Neuronal stem cell (in vitro differentiated cells): ENCODE measurements at places on chromosomes 12 and 14.

DNA sequence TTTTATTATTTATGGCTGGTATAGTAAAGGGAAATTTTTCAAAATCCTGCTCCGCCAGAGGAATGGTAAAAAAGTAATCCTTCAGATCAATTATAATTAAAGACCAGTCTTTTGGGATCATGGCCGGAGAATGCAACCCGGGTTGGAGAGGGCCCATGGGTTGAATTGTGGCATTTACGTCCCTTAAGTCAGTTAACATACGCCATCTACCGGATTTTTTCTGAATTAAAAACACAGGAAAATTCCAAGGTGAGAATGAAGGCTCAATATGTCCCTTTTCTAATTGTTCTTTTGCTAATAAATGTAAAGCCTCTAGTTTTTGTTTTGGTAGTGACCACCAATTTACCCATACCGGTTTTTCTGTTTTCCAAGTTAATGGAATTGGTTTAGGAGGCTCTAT, 602.8 kb downstream of the ALG10 start:
- no peak for DNase-seq

GRCh38 chr12:4908684-4909409, 858 bp upstream of the KCNA1 start:
- peak; percentile 89 for DNase-seq

GRCh38 chr14:89621009-89621421, 204.0 kb upstream of the FOXN3 start:
- no peak for DNase-seq

GRCh38 chr14:89740241-89740640, 214.3 kb downstream of the EFCAB11 start:
- no peak for DNase-seq

- DNase-seq = no peak
Measured at GRCh38 chr14:99590746-99591555, 13.1 kb downstream of the CCDC85C start.

DNA sequence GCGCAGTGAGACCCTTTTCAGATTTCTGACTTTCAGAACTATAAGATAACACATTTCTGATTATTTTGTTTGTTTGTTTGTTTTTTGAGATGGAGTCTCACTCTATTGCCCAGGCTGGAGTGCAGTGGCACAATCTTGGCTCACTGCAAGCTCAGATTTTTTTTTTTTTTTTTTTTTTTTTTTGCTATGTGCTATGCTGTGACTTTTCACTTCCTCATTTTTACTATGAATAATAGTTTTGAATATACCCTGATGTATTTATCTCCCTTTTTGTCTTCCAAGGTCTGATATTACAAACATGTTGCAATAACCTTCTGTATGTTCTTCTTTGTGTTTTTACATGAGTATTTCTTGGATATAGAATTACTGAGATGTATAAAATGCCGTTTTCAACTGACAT, 658.7 kb upstream of the SEL1L start:
- DNase-seq = no peak

GRCh38 chr14:93941293-93941910, 14.3 kb downstream of the FAM181A start:
- no peak for DNase-seq

GRCh38 chr12:89976866-89977265, 268.2 kb upstream of the ATP2B1 start:
- no peak for DNase-seq

DNA sequence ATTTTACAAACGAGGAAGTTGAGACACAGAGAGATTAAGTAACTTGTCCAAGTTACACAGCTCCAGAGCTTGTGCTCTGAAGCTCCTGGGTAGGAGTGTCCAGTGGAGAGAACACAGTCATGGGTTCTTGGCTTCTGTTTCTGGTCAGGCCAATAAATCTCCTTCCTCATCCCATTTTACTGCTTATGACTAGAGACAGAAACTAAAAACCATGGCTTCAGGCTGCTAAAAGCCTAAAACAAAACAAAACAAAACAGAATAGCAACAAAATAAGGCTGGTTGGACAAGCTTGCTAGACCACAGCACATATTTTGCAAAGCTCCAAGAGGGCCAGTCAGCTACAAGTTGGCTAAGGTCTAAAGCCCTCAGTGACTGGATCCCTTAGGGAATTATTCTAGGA, 49.8 kb downstream of the PTGER2 start:
- DNase-seq = no peak

- no peak for DNase-seq
Measured at GRCh38 chr14:64550621-64551333, 1.0 kb downstream of the PPP1R36 start.

- no peak for DNase-seq
Measured at GRCh38 chr14:76698631-76699030, 62.6 kb upstream of the VASH1 start.

DNA sequence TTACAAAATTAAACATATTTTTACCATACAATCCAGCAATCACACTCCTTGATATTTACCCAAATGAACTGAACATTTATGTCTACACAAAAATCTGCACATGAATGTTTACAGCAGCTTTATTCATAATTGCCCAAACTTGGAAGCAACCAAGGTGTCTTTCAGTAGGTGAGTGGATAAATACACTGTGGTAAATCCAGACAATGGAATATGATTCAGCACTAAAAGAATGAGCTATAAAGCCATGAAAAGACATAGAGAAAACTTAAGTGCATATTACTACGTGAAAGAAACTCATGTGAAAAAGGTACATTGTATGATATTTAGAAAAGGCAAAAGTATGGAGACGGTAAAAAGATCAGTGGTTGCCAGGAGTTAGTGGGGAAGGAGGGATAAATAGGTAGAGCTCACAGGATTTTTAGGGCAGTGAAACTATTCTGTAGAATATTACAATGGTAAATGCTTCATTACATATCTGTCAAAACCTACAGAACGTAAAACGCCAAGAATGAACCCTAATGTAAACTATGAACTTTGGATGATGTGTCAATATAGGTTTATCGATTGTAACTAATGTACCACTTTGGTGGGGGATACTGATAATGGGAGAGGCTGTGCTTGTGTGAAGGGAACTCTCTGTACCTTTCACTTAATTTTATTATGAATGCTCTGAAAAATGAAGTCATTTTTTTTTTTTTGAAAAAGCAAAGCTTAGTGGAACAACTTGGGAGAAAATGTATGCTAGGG, 295.7 kb downstream of the CEP128 start:
- no peak for DNase-seq

DNA sequence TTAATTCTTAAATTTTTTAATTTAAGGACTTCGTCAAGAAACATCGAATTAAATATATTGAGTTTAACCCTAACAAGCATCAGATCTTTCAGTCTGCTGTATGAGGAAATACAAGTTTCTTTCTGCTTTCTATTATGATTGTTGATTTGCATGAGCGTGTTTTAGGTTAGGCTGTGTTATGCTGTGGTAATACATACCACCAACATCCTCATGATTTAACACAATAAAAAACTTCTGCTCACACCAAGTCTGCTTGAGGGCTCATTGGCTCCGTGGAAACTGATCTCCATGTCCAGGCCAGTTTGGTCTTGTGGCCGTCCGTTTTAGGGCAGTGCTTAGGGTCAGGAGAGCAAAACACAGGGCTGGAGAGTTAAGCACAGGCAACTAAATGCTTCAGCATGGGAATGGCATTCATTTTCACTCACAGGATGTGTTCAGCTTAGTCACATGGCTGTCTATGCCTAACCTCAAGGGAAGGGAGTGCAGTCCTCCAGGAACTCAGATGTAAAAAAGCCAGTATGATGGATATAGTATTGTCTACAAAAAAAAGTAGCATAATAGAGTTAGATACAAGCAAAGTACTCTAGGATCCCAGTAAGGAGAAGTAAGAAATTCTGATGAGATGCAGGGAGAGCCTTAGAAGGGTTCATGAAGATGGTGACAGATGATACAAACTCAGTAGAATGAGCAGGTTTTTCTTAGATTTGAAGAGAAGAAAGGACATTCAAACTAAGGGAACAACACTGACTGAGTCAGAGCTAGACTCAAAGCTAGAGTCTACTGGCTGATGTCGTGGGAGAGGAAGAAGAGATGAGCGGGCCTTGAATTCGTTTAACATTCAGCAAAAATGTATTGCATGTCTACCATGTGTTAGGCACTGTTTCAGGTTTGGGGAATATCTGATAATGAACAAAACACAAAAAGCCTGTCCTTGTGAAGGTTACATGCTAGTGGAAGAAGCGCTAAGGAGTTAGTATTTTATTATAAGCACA, 16.3 kb downstream of the MARK3 start:
- DNase-seq = no peak

GRCh38 chr12:96427269-96427729, 27.1 kb upstream of the CDK17 start:
- peak; percentile 11 for DNase-seq

DNA sequence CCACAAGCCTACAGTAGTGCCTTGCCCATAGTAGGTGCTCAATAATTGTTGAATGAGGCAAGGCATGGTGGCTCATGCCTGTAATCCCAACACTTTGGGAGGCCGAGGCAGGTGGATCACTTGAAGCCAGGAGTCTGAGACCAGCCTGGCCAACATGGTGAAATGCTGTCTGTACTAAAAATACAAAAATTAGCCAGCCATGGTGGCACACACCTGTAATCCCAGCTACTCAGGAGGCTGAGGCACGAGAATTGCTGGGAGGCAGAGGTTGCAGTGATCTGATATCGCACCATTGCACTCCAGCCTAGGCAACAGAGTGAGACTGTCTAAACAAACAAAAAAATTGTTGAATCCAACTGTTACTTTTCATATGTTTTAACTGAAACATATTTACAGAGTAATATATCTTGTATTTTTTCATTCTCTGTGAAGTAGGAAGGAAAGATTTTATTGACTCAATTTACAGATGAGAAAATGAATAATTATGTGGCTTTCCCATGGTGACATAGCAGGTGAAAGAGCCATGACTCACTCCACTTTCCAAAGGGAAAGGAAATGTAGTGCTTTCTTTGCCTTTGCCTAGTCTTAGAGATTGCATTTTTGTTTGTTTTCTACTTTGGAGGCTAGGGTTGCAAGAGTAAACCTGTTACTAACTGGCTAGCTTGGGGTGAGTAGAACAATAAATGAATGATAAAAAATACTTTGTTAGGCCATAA, 95.4 kb upstream of the SLC38A4 start:
- DNase-seq = no peak

GRCh38 chr14:63632932-63633514, 8.6 kb downstream of the WDR89 start:
- DNase-seq = no peak

GRCh38 chr12:63802012-63802608, 22.4 kb downstream of the RXYLT1 start:
- no peak for DNase-seq

GRCh38 chr14:97120204-97120603, 323.0 kb downstream of the VRK1 start:
- no peak for DNase-seq

DNA sequence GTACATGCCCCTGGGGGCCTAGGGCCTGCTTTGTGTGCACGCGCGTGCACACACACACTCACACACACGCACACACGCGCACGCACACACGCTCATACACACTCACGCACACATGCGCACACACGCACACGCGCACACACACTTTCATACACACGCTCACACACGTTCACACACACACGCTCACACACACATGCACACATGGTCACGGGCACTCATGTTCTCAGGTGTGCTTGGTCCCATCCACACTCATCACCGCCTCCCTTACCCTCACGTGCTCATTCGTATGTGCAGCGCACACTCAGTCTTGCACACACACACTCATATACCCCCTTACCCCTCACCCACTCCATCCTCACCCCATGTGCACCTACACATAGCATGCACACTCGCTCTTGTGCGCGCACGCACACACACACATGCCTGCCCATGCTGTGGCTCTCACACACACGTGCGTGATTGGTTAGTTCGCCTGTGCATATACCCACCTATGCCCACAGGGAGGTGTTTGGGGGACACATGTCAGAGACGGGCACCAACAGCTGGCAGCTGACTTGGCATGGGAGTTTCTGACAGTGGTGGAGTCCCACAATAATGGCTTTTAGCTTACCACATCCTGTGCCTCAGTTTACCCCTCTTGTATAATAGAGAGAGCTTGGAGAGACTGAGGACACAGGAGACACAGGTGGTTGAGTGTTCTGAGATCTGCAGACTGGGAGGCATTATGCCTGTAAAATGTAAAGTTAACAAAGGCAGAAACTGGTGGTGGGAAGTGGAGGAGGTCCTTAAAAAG, 28.7 kb downstream of the TSPAN9 start:
- DNase-seq = no peak

DNA sequence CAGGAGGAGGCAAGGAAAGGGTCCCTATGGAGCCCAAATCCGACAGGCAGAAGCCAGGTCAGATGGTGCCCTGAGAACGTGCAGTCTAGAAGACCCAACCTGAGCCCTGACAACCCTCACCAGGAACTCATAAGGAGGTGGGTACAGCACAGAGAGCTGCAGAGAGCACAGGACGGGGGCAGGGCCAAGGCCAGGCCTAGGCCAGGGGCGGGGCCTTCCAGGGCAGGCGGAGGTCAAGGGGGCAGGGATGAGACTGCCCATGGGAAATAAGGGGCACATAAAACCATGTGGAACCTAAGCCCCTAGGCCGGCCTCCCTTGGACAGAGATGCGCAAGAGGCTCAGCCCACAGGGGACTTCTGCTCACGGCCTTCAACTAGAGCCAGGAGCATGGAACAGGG, 45.1 kb downstream of the SSH1 start:
- DNase-seq = no peak

DNA sequence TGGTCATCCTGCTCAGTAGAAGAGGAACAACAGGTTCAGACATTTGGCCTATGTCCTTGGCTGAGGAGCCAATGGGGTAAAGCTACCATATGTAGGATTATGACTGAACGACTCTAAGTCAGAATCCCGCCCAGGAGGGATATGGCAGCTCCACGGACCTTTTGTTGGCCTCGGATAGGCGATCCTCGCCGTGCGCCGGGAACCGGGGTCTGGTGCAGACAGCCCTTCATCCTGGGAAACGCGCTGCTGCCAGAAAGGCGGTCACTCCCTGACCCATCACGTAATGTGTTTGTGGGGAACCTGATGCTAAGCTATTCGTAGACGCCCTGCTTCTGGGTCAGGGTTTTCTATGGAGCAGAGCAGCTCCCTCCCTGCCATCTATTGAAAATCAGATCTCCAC, 178.9 kb upstream of the ALG10B start:
- no peak for DNase-seq

DNA sequence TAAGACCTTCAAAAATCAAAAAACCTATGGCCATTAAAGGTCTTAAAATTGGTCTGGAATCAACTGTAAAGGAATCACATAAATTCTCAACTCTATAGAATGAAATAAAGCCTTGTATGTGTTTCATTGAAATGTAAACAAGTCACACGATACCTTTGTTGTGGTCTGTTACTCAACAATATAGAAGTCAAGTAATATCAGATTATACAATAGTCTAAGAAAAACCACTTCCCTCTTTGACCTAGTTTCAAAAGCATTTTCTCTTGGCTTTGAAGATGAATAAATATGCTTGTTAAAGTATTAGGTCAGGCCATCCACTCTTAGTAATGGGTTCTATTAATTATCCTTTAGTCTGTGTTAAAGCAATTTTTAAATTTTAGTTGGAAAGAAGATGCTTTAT, 79.8 kb upstream of the DIO2 start:
- no peak for DNase-seq

DNA sequence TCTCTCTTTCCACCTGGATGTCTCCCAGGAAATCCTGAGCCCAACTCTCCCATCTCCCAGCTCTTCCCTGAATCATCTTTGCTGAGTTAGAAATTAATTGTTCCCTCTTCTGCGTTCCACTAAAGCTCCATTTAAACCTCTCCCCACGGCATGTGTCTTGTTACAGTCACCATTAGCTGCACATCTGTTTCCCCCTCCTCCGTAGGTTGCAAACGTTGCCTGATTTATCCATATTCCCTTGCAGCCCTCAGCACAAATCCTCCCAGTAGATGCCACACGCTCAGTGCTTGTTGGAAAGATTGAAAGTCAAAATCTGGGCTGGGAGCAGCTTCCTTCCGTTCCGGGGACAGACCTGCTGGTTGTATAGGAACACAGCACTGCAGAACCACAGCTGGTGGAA, 90.4 kb downstream of the SLC24A4 start:
- DNase-seq = no peak
